ENCODE measurements at places on chromosomes 7 and 10. TPM values are rescaled to one million over a fixed set of nuclear protein-coding genes. Genes with fewer than 3 reads are reported as not detected.

DNA sequence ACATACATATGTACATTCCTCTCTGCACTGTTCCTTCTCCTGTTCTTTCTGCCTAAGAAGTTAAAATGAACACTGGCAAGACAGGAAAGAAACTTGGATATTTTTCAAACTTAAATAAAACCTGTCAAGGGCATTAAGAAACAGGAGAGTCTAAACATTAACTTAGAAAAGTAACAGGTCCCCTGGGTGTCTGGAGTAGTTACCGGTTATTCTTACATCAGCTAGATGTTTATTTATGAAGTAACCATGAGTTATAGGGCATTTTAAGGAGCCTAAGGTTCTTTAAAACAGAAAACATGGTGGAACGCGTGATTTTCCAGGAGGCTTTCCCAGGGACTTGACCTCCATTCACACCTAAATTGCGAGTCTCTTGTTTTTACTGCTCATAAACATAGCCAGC, 148.2 kb downstream of the PRKCQ start:
- peaks cover 3% of the 10 kb centered on the region for H3K27me3 ChIP-seq
- DNase-seq = no peak
- no peaks in the 10 kb centered on the region for H3K4me1 ChIP-seq
- no peak overlapping the region for H3K27ac ChIP-seq

DNA sequence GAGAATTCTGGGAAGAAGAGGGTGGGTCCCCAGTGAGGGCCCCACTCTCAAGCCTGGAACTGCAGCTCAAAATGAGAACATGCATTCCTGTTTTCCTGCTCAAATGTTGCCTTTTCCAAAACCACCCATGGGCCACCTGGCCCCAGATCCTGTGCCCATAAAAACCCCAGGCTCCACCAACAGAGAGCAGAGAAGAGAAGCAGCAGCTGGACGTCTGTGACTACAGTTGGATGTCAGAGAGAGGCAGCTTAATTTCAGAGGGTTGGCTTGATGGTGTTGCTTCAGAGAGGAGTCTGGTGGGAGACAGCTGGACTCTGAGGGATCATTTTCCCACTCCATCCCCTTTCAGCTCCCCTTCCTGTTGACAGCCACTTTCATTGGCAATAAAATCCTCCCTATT, 256.4 kb downstream of the FZD1 start:
- DNase-seq = no peak
- no peaks in the 10 kb centered on the region for H3K27me3 ChIP-seq
- H3K27ac ChIP-seq = no peak overlapping the region
- peaks cover 10% of the 10 kb centered on the region for H3K4me1 ChIP-seq
- H3K4me3 ChIP-seq = no peak overlapping the region

- H3K36me3 ChIP-seq = no peaks in the 10 kb centered on the region
- peaks cover 2% of the 10 kb centered on the region for H3K27me3 ChIP-seq
- peaks cover 17% of the 10 kb centered on the region for H3K4me1 ChIP-seq
- H3K27ac ChIP-seq = peak overlapping the region; percentile 92
Observed at GRCh38 chr10:46540412-46541016, 15.9 kb downstream of the GPRIN2 start.

DNA sequence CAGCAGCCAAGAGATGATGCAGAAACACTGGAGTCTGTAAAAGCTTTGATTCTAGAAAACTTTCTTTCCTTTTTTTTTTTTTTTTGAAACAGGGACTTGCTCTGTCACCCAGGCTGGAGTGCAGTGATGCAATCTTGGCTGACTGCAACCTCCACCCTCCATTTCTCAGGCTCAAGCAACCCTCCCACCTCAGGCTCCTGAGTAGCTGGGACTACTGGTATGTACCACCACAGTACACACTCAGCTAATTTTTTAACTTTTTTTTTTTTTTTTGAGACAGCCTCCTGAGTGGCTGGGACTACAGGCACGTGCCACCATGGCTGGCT, 17.0 kb upstream of the BAG3 start:
- no peak overlapping the region for H3K4me3 ChIP-seq
- H3K27me3 ChIP-seq = no peaks in the 10 kb centered on the region
- DNase-seq = no peak
- no peaks in the 10 kb centered on the region for H3K4me1 ChIP-seq

- H3K4me1 ChIP-seq = peaks cover 17% of the 10 kb centered on the region
- peaks cover 27% of the 10 kb centered on the region for H3K36me3 ChIP-seq
- DNase-seq = no peak
Observed at GRCh38 chr7:157397731-157398691, 61.2 kb downstream of the DNAJB6 start.

DNA sequence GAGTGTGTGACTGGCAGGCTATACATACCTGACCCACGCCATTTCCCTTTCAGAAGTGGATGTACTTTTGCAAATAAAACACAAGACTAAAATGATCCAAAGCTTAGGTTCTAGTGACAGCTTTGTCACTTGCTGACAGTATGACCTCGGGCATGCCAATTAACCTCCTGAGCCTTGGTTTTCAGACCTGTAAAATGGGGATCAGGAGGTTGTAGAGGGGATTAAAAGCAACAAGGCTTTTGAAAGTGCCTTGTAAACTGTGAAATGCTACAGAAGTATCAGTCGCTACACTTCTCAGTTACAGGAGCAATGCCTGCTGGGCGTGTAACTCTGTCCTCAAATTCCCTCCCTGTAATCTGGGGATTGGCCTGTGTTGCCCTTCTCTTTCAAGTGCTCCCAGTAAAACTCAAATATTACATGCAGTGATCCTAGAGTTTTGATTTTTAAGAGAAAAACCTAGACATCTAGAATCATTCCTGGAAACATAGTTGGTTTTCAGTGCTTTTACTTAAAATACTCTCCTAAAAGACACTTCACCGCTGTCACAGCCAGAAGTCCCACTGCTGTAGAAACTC, 8.8 kb upstream of the GRB10 start:
- H3K36me3 ChIP-seq = peaks cover 15% of the 10 kb centered on the region
- H3K4me3 ChIP-seq = peak overlapping the region; percentile 85
- peaks cover 21% of the 10 kb centered on the region for H3K4me1 ChIP-seq
- peaks cover 44% of the 10 kb centered on the region for H3K27me3 ChIP-seq
- DNase-seq = no peak
- H3K27ac ChIP-seq = peak overlapping the region; percentile 84

DNA sequence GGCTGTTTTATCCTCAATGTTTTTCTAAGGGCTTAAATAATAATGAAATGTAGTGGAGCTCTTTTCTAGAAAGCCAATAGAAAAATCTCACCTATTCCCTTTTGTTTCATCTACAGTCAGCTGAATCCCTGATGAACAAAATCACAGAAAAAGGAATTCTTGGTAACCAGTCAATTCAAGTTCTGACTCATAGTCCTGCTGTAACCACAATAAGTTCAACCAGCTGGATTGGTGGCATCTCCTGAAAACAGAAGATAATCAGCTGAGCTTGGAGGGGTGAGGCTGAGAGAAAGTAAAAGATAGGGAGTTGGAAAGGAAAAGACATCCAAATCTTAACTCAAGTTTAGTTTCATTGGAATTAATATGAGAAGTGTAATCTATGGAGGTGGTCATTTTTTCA, 772.1 kb downstream of the CCSER2 start:
- no peaks in the 10 kb centered on the region for H3K36me3 ChIP-seq
- peaks cover 10% of the 10 kb centered on the region for H3K27me3 ChIP-seq
- H3K27ac ChIP-seq = no peak overlapping the region
- H3K4me3 ChIP-seq = no peak overlapping the region
- no peak for DNase-seq

DNA sequence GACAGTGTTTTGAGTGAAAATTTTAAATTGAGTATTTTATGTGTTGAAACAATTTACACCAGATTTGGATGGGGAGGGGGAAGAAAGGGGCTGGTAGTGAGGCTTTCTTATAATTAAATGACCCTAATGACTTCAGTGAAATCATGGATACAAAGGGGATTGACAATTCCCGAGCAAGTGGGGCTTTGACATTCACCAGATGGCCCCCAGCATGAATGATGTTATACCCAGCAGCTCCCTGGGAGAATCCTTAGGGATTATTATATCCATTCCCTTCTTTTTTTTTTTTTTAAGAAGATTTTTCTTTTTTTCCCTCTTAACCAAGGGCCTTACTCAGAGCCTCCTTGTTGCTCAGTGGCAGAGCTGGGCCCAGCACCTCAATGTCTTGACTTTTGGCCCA, 17.9 kb downstream of the PLPP4 start:
- no peak overlapping the region for H3K4me3 ChIP-seq
- H3K4me1 ChIP-seq = peaks cover 36% of the 10 kb centered on the region
- no peak overlapping the region for H3K27ac ChIP-seq
- DNase-seq = no peak
- peaks cover 2% of the 10 kb centered on the region for H3K27me3 ChIP-seq

DNA sequence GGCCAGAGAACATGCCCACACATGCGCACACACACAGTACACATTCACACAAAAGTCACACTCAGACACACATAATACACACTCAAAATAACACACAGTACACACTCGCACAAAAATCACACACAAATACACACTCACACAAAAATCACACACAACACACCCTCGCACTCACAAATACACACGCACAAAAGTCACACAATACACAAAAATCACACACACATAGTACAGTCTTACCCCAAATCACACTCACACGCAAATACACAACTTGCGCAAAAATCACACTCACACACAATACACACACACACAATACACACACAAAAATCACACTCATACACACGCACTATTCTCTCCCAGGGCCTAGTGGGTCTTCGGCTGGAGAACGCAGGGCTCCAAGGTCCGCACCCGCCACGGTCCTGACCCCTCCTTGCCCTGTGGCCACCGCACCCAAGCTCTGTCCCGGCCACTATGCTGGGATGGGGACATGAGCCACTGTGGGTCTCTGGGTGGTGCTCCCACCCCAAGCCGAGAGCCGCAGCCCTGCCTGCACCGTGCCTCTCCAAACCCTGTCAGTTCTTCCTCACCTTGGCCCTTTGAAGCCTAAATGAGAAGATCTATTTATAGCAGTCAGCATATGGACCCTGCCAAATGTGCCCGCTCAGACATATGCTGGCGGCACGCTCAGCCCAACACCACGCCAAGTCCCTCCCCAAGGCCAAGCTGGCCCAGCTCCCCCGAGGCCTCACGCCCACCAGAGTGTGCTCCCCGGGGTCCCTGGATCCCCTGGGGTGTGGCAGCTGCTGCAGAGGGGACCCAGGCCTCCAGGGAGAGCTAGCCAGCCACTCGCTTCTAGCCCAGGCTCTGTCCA, 55.9 kb downstream of the ELFN1 start:
- no peak for DNase-seq
- H3K4me1 ChIP-seq = no peaks in the 10 kb centered on the region
- H3K4me3 ChIP-seq = no peak overlapping the region
- peaks cover 1% of the 10 kb centered on the region for H3K27me3 ChIP-seq
- H3K36me3 ChIP-seq = peaks cover 15% of the 10 kb centered on the region

CYP3A4 gene
- not detected for total RNA-seq

PIK3AP1 gene
- total RNA-seq = 0.25 TPM
